ENCODE measurements at places on chromosomes 1 and 21.

GRCh38 chr1:8184301-8184700 lies 133.6 kb upstream of the SLC45A1 start:
- no peak for DNase-seq

GRCh38 chr1:90193116-90193515 lies 198.2 kb downstream of the ZNF326 start:
- DNase-seq: no peak

DNA sequence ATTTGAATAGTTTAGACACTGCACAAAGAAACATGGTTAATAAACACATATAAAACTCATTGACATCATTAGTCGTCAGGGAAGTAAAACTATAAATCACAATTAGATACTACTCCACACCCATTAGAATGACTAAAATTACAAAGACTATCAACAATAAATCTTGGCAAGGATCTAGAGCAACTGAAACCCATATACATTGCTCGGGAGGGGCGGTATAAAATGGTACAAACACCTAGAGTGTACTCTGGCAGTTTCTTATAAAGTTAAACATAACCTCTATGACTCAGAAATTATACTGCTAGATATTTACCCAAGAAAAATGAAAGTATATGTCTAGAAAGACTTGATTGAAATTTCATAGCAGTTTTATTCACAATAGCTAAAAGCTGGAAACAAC lies 434.2 kb downstream of the RWDD3 start:
- no peak for DNase-seq

GRCh38 chr1:52158218-52158617 lies 16.3 kb downstream of the ZFYVE9 start:
- no peak for DNase-seq

DNA sequence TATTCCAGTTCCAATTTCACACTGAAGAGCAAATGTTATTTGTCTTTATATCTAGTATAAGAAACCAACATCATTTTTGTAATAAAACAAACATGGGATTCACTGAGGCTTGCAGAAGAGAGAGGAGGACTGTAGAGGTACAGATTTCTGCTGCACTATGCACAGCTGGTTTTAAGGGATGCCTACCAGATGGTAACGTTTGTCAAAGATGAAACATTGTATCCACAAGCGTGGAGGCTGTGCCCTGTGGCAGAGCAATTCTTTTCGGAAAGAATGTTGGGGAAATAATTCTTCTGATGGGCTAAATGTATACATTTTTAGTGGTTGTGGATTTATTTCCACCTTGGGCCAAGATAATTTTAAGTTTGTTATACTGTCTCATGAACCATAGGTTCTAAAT lies 272.4 kb downstream of the DUSP10 start:
- DNase-seq: no peak

- no peak for DNase-seq
Observed at GRCh38 chr1:160731990-160732389, 7.1 kb upstream of the SLAMF7 start.

DNA sequence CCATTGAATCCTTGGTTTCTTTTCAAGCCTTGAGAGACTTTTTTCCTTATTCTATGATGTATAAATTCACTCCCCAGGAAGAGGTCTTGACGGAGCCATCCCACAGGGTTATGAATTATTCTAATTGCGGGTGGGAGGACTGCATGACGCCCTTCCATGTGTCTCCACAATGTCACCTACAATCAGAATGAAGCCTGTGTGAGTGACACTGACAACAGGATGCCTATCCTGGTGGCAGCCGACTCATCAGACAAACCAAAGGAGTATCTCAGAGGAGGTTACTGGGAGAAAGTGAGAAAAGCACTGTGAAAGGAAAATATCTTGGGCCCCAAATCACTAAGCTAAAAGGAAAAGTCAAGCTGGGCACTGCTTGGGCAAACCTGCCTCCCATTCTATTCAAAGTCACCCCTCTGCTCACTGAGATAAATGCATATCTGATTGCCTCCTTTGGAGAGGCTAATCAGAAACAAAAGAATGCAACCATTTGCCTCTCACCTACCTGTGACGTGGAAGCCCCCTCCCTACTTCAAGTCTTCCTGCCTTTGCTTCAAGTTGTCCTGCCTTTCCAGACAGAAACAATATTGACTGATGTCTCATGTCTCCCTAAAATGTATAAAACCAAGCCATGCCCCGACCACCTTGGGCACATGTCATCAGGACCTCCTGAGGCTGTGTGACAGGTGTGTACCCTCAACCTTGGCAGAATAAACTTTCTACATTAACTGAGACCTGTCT lies 98.4 kb downstream of the SMYD2 start:
- DNase-seq: no peak

DNA sequence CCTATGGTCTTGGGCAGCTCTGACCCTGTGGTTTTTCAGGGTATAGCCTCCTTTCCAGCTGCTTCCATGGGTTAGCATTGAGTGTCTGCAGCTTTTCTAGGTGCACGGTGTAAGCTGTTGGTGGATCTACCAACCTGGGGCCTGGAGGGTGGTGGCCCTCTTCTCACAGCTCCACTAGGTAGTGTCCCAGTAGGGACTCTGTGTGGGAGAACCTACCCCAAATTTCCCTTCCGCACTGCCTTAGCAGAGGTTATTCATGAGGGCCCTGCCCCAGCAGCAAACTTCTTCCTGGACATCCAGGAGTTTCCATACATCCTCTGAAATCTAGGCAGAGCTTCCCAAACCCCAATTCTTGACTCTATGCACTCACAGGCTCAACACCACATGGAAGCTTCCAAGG lies 111.0 kb upstream of the C1orf87 start:
- DNase-seq: no peak

- DNase-seq: no peak
Observed at GRCh38 chr1:70438529-70438928, 27.5 kb downstream of the CTH start.

DNA sequence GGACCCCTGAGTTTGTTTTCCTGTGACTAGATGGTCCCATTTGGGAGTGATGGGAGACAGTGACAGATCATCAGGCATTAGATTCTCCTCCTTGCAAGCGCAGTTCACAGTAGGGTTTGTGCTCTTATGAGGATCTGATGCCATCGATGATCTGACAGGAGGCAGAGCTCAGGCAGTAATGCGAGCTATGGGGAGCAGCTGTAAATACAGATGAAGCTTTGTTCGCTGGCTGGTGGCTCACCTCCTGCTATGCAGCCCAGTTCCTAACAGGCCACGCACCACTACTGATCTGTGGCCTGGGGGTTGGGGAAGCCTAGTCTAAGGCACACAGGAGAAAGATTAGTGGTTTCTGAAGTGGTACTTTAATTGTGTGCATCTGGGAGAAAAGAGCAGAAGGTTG lies 7.1 kb upstream of the PLPP3 start:
- DNase-seq: no peak

DNA sequence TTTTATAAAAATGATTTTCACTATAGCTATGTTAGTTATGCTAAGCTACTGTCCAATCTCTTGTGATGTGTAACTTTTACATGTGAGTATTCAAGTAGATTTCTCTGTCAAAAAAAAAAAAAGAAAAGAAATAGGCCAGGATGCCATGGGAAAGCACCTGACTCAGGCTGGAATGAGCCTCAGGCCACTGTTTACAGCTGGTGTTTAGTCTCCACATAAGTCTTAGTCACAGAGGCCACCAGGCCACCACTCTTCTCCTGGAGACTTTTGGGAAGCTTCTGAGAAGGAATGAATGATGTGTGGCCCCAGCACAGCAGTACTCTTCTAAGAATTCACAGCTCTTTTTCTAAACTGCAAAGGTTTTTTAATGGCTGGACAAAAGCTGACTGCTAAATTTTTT lies 48.9 kb downstream of the CHML start:
- no peak for DNase-seq

DNA sequence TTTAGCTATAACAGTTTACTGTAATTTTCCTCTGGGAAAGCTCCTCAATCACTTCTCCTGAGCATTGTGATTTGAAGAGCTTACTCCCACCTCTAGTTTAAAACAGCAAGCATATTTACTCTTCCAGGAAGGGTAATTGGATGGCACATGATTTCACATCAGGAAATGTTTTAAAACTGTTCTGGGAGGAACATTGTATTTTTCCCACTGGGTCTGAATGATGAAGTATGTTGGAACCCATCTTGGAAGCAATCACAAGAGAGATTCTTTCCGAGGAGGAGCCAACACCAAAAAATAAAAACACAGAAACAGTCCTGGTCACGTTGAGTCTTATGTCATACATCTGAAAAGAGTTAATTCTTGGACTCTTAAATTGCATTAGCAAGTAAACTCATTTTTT lies 17.3 kb downstream of the MAP10 start:
- no peak for DNase-seq

- DNase-seq: no peak
Observed at GRCh38 chr1:153976819-153977249, 640 bp downstream of the JTB start.

DNA sequence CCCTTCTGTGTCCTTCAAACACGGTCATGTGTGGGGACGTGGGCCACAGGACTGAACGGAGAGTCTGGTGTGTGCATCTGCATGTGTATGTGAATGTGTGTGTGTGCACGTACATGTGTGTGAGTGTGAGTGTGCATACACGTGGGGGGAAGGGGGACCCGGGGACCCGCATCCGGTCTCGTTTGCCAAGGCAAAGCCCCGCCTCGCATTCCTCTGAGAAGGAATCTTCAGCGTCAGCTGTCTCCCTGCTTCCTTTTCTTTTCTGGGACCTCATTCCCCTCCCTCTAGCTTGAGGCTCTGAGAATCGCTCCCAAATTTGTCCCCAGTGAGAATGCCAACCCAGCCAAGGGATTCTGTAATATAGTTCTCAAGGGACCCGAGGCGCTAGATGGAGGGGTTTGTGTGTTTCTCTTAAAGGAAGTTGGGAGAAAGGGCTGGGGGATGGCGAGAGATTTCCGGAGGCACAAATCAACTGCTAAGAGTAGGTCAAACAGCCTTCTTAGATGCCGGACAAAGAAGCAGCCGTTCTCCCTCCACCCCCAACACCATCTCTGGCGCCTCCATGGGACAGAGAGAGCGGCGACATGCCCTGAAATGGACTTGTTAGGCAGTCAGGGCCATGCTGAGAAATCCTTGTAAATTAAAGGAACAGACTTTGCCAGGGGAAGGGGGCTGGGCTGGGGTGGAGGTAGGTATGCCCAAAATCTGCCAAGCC lies 6.6 kb downstream of the IFFO2 start:
- no peak for DNase-seq

GRCh38 chr1:245990315-245991022 lies 516.6 kb downstream of the SMYD3 start:
- no peak for DNase-seq

DNA sequence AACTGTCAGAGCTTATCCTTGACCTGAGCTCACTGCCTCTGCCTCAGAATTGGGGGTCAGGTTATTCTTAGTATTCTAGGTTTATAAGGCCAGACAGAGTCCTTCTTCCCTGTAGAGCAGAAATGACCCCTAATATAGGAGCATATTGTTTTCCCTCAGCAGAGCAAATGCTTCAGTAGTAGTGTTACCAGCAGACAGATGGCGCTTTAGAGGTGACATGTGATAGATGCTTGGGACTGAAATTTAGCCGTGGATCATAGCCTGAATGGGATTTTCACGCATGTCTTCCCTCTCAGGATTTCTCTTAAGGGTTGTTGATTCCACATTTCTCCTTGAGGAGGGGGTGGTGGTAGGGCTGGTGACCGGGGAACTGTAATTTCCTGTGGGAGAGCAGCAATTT lies 24.5 kb downstream of the ADARB1 start:
- DNase-seq: no peak

GRCh38 chr1:244246334-244246733 lies 195.3 kb downstream of the ZBTB18 start:
- DNase-seq: no peak

DNA sequence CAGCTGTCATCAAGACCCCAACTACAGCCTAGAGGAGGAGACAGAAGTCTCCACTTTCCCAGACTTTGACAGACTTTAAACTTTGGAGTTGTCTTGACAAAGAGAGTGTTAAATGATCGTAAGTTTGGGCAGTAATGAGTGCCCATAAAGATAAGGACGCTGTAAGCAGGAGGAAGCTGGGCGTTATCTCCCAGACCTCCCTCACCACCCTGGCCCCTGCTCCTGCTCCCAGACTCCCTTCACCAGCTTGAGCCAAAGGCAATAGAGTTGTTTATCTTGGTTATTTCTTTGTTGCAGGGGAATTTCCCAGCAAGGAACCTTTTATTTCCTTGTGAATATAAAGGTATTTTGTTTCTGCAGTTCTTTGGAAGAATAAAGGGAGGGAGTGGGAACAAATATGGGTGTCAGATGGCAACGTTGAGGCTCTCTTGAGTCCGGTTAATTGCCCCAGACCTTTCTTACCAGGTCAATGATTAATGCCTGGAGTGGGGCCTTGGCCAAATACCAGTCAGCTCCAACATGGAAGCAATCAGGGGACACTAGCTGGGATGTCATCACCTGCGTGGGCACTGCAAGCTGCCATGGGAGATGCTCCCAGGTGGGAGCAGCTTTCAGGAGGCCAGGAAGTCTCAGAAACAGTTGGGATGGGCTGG lies 4.4 kb downstream of the PIGR start:
- no peak for DNase-seq

GRCh38 chr1:224621813-224622682 lies 5.9 kb downstream of the CNIH3 start:
- DNase-seq: no peak

All from stimulated activated CD4-positive, alpha-beta T cell treated with anti-CD3 and anti-CD28 coated beads, Interleukin-4, amount 100 ng/mL, for 48 hours (primary cell).